Activated naive CD4-positive, alpha-beta T cell treated with Interleukin-2 at 50 U/mL for 16 hours (primary cell): ENCODE measurements at places on chromosomes 3 and 15.

DNA sequence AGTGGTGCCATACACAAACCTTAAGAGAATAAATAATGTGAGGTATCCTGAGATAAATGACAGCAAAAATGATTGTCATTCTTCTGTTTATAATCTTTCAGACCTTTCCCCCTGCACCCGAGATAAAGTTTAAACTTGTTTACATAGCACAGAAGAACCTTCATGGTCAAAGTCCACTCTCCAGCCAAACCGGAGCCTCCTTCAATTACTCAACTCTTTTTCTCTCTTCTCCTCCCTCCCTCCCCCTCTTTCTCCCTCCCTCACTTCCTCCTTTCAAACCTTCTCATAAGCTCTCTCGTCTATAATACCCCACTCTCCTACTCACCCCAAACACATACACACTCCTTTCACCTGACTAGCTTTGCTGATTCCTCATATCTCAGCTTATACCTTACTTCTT lies 198.9 kb downstream of the EFHB start:
- DNase-seq, result no peak

- no peak for DNase-seq
Observed at GRCh38 chr3:193052354-193053045, 134.8 kb upstream of the MB21D2 start.

DNA sequence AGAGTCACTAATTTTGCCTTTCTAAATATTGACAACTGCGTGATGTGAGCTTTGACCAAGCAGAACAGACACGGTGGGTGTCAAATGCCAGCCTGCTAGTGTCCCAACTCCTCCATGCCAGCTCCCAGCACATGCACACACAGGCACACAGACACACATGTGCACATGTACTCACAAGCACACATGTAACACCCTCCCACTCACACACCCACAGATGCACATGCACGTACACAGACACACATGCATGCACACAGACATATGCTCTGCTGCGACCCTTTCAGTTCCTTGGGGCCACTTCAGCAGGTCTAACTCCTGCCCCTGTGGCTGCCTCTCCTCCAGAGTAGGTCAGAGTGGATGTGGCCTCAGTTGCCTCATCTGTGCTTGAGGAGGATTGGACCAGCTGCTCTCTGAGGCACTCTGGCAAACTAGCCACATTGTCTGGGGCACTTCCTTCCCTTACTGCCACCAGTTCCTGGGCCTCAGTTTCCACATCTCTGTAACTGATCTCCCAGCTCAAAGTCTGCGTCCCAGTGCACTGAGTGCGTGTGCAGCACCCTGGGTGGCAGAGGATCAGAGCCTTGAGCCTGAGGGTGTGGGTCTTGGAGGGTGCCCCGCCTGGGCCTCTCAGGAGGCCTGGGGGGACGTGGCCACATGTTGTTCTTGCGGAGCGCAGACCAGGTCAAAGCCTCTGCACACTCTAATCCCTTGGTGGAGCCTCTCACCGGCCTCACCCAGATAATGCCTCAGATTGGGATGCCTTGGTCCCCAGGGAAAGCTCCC lies 55.0 kb upstream of the PRR23E start:
- DNase-seq, result no peak

- no peak for DNase-seq
Observed at GRCh38 chr3:189236352-189236751, 64.6 kb downstream of the TPRG1 start.

- no peak for DNase-seq
Observed at GRCh38 chr3:113057117-113057516, 66.3 kb downstream of the GTPBP8 start.

- no peak for DNase-seq
Observed at GRCh38 chr3:128193168-128193567, 39.9 kb downstream of the EEFSEC start.

DNA sequence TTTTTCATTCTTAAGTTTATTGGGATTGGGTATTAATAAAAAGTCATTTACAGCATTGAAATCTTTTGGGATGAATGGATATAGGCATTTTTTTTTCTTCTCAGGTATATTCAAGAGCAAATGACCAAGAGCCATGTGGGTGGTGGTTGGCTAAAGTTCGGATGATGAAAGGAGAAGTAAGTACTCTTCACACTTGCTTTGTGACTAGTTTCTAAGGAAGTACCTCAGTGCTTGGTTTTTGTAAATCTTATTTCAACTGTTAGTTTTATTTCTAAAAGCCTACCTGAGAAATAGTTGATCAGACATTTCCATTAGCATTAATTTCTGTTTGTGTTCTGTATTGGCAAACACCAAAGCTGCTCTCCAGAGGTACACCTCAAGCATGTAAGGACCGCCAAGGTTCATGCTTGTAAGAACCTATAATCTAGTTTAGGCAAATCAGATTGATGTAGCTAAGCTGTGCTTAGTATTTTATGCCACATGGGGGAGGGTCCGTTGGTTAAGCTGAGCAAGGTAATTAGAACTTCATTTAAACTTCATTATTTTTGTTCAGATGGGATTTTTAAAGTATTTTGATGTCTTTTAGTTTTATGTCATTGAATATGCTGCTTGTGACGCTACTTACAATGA lies 35.4 kb downstream of the FXR1 start:
- no peak for DNase-seq

DNA sequence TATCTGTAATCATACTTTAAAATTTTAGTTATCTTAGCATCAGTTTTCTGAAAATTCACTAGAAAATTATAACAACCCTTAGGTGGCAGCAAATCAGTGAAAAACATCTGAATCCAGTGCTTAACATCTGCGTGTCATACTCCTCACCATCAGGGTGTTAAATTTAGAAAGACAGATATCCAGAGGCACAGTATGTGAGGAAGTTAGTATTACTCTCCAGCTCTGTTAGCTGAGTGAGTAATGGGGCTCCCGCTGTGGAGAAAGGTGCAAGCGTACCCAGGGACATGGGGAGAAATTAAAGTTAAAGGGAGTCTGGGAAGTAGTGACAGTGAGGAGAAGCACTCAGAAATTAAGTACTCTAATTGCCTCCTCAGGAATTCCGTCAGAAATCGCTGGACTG lies 50.9 kb downstream of the CEP63 start:
- no peak for DNase-seq

DNA sequence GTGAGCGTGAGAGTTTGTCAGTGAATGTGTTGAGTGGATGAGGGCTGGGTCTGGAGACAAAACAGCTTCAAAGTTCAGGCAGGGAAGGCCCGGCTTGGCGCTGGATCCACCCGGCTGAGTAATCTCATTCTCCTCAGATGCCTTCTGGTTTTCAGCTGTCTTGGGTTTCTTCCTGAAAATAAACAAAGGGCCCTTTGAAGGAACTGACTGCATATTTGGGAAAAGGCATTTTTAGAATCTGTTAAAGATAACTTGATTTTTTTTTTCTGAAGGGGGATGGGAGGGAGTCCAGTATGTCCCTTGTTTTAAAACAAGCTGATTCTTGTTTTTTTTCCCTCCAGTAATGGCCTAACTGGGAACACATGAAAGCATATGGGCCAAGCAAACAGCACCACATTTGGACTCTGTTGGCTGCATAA lies 86.4 kb downstream of the TIGIT start:
- no peak for DNase-seq

DNA sequence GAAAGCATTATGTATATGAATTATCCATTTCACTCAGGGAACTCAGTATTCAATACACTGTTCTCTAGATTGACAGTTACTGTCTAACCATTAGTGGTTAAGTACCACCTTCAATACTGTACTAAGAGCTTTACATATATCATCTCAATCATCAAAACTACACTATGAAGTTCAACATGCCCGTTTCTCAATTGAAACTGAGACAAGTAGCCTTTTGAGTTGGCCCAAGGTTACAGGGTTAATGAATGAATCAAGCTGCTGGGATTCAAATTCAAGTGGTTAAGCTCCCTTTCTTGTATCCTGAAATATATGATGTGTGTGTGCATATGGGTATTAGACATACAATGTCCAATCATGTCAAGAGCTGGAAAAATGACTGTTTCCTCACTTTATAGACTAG lies 5.8 kb downstream of the TASOR start:
- no peak for DNase-seq

DNA sequence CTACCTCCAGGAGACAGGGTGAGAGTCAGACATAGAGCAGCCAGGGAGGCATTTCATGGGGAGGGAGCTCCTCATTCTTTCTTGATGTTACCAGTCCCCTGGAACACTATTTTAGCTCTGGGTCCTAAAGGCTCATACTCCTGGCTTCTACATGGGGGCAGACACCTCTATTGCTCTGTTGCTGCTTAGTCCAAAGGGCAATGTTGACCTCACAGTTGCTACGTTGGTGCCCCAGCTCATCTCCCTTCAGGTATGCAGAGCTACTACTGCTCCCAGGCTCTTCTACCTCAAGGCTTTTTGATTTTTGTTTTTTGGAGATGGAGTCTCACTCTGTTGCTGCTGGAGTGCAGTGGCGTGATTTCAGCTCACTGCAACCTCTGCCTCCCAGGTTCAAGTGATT lies 245.6 kb upstream of the LRRFIP2 start:
- no peak for DNase-seq

DNA sequence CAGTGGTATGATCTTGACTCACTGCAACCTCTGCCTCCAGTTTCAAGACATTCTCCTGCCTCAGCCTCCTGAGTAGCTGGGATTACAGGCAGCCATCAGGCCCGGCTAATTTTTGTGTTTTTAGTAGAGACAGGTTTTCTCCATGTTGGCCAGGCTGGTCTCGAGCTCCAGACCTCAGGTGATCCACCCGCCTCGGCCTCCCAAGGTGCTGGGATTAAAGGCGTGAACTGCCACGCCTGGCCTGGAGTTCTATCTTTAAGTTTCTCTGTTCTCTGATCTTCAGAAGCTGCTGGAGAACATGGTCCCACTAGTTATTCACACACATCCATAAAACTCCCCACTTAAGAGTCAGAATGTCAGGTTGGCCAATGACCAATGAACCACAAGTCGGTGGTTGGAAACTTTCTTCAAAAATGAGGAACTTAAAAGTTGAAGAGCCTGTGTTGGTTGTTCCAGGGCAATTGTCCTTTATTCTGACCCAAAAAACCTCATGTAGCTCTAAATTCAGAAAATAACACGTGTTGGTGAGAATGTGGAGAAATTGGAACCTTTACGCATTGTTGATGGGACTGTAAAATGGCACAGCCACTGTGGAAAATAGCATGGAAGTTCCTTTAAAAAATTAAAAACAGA lies 55.9 kb upstream of the PIK3CB start:
- no peak for DNase-seq

GRCh38 chr15:40695469-40695890 lies 506 bp downstream of the RAD51 start:
- no peak for DNase-seq

- DNase-seq, result no peak
Observed at GRCh38 chr3:73234354-73235014, 173.0 kb downstream of the EBLN2 start.

DNA sequence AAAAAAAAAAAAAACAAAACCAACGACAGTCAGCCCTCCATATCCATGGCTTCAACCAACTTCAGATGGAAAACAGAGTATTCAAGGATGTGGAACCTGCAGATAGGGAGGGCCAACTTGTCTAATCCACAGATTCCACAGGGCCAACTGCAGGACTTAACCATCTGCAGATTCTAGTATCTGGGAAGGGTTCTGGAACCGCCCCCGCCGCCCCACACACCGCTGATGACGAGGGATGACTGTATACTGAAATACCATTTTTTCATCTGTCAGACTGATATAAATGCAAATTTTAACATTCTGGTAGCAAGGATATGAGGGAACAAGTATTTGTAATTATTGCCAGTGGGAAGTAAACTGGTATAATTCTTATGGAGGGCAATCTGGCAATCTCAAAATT lies 29.5 kb downstream of the ADPGK start:
- no peak for DNase-seq

DNA sequence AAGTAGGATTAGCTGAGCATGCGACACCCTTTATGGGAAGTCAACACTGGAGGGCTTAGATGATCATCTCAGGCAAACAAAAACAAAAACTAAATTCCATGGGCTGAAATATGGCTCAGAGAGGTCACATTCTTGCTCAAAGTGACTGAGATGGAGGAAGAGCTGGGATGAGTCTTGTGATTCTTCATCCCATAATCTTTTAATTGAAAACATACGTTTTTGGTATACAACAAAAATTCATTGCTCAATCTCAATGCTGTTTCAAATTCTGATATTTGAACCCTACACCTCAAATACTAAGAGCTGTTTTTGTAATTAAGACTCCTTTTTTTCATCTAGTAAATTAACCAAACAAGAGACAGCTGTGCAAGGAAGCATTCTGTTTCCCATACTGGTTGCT lies 257.0 kb downstream of the NR1D2 start:
- DNase-seq, result no peak

GRCh38 chr15:72098040-72098439 lies 19.9 kb downstream of the MYO9A start:
- no peak for DNase-seq

DNA sequence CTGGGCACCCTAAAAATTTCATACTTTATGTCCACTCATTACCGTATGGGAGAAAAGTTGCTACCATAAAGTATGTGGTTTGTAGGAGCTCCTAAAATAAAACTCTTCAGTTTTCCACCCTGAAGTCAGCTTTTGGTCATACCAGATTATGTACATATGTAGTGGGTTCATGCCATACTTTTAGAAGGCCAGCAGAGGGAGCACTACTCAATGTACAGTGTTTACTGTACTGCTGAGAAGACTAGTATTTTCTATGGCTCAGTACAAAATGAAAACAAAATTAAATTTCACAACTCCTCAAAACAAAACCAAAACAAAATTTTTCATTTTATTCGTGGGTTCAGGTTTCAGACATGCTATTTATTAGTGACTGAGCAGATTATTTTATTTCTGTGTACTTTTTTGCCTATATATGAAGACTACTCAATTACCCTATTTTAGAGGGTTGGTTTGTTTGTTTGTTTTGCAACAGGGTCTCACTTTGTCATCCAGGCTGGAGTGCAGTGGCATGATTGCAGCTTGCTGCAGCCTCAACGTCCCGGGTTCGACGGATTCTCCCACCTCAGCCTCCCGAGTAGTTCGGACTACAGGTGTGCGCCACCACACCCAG lies 24.3 kb downstream of the NXPE3 start:
- peak; percentile 42 for DNase-seq

DNA sequence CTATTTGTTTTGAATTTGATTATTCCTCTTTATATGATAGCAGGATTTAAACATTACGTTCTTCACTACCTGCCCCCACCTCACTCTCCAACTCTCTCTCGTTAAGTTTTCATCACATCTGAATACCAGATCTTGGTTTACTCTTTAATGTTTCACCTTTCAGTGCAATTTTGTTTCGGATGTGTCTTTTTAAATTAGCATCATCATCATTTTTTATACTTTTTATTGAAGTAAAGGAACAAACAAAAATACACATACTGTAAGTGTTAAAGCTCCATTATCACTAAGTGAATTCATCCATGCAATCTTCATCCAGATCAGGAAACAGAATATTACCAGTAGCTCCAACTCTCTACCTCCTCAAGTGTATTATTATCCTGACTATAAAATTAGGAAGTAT lies 310.6 kb downstream of the C3orf38 start:
- DNase-seq, result no peak

- DNase-seq, result no peak
Observed at GRCh38 chr3:159029306-159030026, 227.6 kb downstream of the MFSD1 start.

- DNase-seq, result no peak
Observed at GRCh38 chr15:48563934-48564333, 81.6 kb downstream of the FBN1 start.

- no peak for DNase-seq
Observed at GRCh38 chr15:96505014-96505413, 174.5 kb downstream of the NR2F2 start.

- no peak for DNase-seq
Observed at GRCh38 chr3:125375950-125376679, 990 bp upstream of the ZNF148 start.
